ENCODE measurements at places on chromosomes 11 and 22.

DNA sequence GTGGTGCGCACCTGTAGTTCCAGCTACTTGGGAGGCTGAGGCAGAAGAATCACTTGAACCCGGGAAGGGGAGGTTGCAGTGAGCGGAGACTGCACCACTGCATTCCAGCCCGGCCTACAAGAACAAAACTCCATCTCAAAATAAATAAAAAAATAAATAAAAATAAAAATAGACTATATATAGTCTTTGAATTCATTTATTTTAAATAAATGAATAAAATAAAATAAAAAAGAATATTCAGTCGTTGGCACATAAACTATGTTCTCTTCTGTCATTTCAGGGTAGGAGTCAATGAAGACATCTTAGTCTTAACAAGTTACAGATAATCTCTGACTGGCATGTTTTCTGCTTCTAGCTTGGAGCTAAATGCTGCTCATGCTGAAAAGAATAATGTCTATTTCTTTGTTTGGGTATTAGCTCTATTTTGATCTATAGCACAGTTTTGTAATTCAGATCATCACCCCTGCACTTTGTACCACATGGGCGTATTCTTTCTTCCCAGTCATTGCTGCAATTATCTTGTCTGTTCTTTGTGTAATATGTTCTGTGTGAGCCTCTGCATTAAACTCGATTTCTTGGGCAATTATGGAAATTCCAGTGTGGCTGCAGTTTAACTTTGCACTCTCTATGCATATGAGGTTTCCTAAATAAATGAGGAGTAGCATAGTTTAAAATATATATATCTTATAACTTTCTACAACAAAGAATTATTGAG, 1.4 kb upstream of the MS4A14 start:
- no peak for DNase-seq

- DNase-seq, result no peak
Measured at GRCh38 chr22:47434336-47435203, 672.1 kb downstream of the TBC1D22A start.

- no peak for DNase-seq
Measured at GRCh38 chr11:96012086-96012824, 88.3 kb upstream of the MTMR2 start.

DNA sequence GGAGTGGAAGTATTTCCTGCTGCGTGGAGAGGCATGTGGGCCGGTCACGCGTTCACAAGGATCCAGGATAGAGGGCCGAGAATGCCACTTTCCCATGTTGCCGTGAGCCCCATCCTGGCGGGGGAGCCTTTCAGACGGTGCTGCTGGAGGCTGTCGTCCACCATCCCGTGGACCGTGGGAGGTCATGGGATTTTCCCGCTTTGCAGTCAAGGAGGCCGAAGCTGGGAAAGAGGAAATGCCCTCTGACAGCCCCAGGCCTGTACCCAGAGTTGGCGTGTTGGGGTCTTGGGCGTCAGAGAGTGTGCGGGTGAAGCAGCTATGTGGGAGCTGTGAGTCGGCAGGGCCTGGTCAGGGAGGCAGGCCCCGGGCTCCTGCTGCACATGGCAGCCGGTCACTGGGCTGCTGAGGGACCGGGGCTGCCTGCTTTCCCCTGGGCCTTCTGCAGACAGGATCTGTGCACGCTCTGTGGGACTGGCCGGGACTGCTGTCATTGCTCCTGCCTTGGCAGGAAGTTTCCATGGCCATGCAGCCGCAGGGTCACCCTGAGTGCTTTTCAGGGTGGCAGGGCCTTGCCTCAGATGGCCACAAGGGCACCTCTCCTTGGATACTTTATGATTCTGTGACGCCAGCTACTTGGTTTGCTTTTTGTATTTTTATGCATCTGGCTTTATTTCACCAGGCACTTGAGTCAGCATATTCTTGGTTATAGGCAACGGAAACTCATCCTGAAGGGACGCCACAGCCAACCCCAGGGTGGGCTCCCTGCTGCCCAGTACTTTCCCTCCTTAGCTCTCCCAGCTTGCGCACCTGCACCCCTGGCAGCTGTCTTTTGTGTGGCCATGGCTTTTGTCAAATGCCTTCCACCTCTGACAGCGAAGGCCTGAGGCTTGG, 52.4 kb downstream of the AP2A2 start:
- DNase-seq, result no peak

Measured in NCI-H510A treated with DMSO at 0.1 percent for 48 hours (cell line).